Activated T-cell treated with anti-CD3 and anti-CD28 coated beads, Interleukin-2, amount 50 U/mL, for 72 hours (primary cell): ENCODE measurements at places on chromosomes 6 and 20.

GRCh38 chr6:97917369-97917768 lies 634.4 kb upstream of the MMS22L start:
- DNase-seq, result no peak

GRCh38 chr6:145138469-145139139 lies 596.7 kb downstream of the EPM2A start:
- DNase-seq, result no peak

- DNase-seq, result no peak
Measured at GRCh38 chr6:138386897-138387296, 9.2 kb downstream of the SMIM28 start.

DNA sequence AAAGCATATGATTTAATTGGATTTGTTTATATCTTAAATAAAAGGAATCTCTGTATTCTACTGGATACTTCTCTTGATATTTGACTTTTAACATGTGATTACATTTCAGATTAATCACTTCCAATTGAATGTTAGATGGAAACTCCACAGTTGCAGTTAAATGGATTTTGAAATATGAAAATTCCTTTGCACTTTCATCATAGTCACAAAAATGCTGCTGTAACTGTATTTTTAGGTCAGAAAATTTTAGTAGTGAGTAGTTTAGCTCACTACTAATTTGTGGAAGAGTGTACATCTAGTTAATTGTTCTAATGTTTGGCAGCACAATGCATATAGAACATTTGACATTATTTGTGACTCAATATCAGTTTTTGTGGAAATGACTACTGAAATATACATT lies 26.8 kb downstream of the PTCHD4 start:
- DNase-seq, result no peak

GRCh38 chr6:87494761-87495422 lies 22.1 kb downstream of the SLC35A1 start:
- DNase-seq, result no peak

- no peak for DNase-seq
Measured at GRCh38 chr6:128271011-128271410, 249.4 kb downstream of the PTPRK start.

- DNase-seq, result no peak
Measured at GRCh38 chr6:13413466-13413862, 73.9 kb downstream of the GFOD1 start.

GRCh38 chr6:154605178-154605881 lies 94.8 kb upstream of the CNKSR3 start:
- DNase-seq, result peak; percentile 31

DNA sequence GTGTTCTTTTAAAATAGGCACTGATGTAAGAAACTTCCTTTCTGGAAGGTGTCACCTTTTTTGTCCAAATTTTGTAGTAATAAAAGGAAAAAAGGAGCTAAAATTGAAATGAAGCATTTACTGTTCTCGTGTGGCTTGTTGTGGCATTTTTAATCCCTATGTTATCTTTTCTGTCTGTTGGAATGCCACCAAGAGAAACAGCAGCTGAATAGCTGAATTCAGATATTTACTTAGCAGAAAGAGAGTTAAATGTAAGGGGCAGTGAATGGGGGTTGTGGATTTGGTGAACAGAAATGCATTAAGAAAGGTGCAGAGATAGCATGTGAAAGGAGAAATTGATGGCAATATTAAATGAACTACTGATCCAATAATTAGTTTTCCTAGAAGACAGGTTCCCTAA lies 573.6 kb upstream of the EPHA7 start:
- DNase-seq, result no peak

DNA sequence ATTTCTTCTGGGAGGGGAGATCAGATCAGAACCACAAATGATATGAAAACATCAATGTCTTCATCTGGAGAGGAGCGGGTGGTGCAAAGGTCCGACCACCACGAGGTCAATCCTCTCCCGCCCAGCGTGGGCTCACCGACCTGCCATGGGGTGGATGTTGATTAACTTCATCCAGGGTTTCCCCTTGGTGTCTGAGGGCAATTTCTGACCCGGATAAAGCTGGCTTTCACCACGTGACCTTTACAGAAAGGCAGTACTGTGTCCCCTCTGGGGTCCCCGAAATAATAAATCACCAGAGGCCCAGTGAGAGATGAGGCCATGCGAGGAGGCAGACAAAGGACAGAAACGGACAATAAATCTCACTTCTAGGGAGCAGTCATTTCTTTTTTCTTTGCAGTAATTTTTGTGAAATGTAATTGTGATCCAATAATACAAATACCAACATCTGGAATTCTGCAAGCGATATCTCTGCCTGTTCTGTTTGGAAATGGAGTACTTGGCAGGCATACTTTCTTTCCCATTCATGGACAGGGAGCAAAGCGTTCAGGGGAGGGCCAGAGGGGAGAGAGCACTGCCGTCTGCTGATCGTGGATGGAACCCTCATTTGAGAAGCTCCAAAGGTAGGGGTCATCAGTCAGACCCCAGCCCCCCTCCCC lies 55.1 kb upstream of the APCDD1L start:
- DNase-seq, result no peak

DNA sequence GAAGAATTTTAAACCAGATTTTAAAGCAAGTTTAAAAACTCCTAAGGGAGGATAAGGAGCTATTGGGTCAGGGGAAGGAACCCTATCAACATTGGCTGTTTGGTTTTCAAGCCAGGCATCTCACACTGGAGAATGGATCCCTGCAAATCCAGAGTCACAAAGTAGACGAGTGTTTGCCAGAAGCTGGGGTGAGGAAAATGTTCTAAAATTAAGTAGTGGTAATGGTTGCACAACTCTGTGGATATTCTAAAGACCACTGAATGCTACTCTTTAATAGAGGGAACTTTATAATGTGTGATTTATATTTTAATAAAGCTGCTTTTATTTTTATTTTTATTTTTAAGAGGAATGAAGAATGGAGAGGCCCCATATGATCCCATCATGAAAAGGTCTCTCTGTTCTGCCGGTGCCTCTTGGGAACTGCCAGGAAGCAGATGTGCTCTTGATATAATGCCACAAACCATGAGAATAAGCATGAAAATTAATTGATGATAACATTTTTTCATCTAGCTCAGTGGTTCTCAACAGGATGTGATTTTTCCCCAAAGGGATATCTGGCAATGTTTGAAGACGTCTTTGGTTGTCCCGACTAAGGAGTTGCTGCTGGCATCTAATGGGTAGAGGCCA lies 379.0 kb upstream of the CNR1 start:
- no peak for DNase-seq

- DNase-seq, result no peak
Measured at GRCh38 chr20:38935285-38935684, 9.1 kb downstream of the FAM83D start.
